ENCODE measurements at places on chromosomes 7 and 10.

GRCh38 chr10:110646417-110647135 lies 2.4 kb downstream of the RBM20 start:
- DNase-seq: no peak

GRCh38 chr10:74589226-74589673 lies 237.2 kb upstream of the KAT6B start:
- DNase-seq: peak; percentile 91

DNA sequence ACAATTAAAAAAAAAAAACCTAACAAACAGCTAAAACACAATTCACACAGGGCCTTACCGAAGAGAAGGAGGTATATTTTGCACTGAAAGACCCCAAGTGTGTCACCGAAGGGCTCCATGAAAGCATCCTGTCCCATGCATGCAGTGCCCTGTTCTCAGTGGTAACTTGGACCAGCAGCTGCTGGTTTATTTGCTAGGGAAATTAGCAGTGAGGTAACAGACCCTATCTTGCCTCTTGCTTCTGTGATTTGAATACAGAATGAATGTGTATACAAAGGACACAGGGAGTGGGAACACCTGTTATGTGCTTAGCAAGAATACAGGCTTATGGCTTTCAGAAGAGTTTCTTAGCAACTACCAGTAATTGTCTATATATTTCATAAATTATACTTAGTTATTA lies at the start of gene HEPACAM2:
Gene HEPACAM2 (minus strand): TSS at position 160 of the 400 bp plus-strand sequence.
- no peak for DNase-seq

GRCh38 chr7:129213828-129214227 lies 11.0 kb upstream of the AHCYL2 start:
- DNase-seq: peak; percentile 41

- no peak for DNase-seq
Measured at GRCh38 chr7:77351539-77352004, 64.6 kb downstream of the GSAP start.
